Thoracic aorta endothelial cell (primary cell): ENCODE measurements at places on chromosomes 7 and 10. TPM values are rescaled to one million over a fixed set of nuclear protein-coding genes. Genes with fewer than 3 reads are reported as not detected.

The CALHM1 gene
- total RNA-seq, result not detected in 2 replicates

The PLAU gene
- 18.1 and 26.0 TPM in 2 replicates for total RNA-seq

The CALCR gene
- total RNA-seq, result not detected in 2 replicates

The MMD2 gene
- total RNA-seq, result not detected in 2 replicates

The AKR1C1 gene
- total RNA-seq, result 1.1 and 7.2 TPM in 2 replicates

The TET1 gene
- total RNA-seq, result 0.40 and 0.65 TPM in 2 replicates

The ABCC2 gene
- total RNA-seq, result 1.1 and 1.4 TPM in 2 replicates

The PTPRN2 gene
- total RNA-seq, result 0.66 and 1.3 TPM in 2 replicates

The GSTO2 gene
- 0.53 and 0.65 TPM in 2 replicates for total RNA-seq
